RWPE2 (cell line): ENCODE measurements at places on chromosomes 4 and X.

DNA sequence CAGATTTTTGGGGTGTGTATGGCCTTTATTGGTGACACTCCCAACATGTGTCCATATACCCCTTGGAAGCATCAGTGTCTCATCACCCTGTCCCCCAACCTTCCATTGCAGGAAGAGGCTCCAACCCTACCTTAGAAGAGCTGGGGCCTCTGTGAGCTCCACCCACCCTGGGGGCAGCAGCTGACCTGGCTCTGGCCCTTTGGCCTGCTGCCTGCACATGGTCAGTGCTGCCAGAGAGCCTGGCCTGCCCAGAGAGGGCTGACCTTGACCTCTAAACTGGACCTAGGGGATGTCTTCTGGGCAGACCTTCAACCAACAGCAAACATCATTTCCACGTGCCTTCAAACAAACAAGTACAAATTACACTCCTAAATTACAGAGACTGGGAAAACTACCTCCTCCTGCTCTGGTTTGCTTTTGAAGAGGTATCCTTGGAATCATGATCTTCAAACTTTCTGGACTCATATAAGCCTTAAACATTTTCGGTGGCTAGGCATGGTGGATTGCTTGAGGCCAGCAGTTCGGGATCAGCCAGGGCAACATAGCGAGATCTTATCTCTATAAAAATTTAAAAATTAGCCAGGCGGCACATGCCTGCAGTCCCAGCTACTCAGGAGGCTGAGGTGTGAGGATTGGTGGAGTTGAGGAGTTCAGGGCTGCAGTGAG is 27.3 kb upstream of the KIAA0232 start:
- no peak for DNase-seq
- H3K4me3 ChIP-seq = no peak overlapping the region
- H3K4me1 ChIP-seq = peaks cover 7% of the 10 kb centered on the region
- no peaks in the 10 kb centered on the region for H3K27me3 ChIP-seq
- H3K36me3 ChIP-seq = no peaks in the 10 kb centered on the region

DNA sequence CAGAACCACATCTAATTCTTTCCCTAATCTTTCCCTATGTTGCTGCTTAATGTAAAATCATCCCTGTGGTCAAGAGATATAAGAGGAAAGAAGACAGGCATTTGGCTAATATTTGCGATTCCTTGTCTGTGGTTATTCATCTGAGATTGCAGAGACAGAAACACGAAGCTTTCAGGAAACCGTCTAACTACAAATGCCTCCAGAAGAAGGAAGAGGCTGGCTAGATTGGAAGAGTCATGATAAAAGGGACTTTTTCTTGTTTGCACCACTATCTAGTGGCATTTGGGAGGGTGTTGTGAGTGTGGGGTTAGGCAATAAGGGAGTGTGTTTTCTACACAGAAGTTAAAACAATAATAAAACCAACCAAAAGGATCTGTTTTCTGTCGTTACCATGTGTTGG is 43.9 kb downstream of the TMEM154 start:
- no peak overlapping the region for H3K27ac ChIP-seq
- no peak for DNase-seq
- H3K36me3 ChIP-seq = peaks cover 97% of the 10 kb centered on the region
- H3K4me1 ChIP-seq = peaks cover 24% of the 10 kb centered on the region
- no peak overlapping the region for H3K4me3 ChIP-seq
- no peaks in the 10 kb centered on the region for H3K27me3 ChIP-seq

DNA sequence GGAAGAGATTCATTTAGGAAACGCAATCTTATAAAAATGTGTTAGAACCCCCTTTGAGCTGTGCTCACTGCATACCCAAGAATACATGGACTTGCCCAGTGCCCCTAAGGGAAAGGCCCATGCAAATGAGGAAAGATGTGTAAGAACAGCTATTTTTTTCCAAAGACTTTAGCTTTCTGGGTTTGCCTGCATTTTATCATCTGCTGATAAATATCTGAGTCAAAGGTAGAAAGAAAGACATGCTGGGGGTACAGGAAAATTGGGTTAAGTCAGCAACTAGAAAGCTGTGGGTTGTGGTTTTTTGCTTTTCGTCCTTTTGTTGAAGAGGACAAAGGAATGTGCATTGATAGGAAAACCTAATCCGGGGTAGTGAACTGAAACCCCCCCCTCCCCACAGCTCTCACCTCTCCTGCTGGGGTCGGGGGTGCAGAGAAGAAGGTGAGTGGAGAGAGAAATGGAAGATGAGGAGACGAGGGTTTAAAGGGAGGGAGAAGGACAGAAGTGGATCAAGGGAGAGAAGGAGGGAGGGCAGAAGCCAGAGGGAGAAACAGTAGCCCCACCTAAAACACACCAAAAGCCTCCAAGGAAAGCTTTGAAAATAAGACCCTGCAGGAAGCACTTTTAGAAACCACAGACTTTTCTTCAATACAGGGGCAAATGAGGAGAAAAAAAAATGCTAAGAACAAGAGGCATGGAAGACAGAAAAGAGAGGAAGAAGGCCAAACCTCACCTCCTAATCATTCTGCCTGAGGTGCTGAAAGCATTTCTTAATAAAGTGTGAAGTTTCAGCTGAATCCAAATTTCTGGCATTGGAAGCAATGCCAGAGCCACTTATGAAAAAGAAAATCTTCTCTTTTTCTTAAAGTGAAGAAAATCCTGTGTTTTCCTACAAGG is 49.3 kb downstream of the KDR start:
- H3K4me1 ChIP-seq = peaks cover 3% of the 10 kb centered on the region
- H3K4me3 ChIP-seq = no peak overlapping the region
- DNase-seq = no peak
- no peaks in the 10 kb centered on the region for H3K27me3 ChIP-seq

- peaks cover 5% of the 10 kb centered on the region for H3K36me3 ChIP-seq
- peak; percentile 81 for DNase-seq
- no peaks in the 10 kb centered on the region for H3K27me3 ChIP-seq
- peaks cover 3% of the 10 kb centered on the region for H3K4me1 ChIP-seq
These were observed 4.3 kb downstream of the BLOC1S4 start for GRCh38 chr4:6720202-6720699.

DNA sequence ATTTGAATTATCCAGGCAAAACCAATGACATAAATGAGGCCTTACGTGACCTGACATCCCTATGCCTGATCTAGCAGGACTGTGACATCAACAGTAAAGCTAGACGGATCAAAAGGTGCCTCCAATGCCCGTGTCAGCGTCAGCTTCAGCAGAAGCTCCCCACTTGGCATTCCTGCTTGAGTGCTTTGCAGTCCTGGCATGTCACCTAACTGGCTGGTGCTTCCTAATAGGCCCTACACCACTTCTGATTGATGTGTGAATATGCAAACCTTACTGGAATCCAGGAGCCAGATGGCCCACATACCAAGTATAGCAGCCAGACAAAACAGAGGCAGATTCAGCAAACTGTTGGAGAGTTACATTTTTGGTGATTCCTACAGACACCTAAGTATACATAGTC is 224.2 kb downstream of the DMD start:
- no peaks in the 10 kb centered on the region for H3K4me1 ChIP-seq
- DNase-seq = no peak
- no peaks in the 10 kb centered on the region for H3K36me3 ChIP-seq
- H3K27me3 ChIP-seq = no peaks in the 10 kb centered on the region
- H3K4me3 ChIP-seq = no peak overlapping the region
- H3K27ac ChIP-seq = no peak overlapping the region

DNA sequence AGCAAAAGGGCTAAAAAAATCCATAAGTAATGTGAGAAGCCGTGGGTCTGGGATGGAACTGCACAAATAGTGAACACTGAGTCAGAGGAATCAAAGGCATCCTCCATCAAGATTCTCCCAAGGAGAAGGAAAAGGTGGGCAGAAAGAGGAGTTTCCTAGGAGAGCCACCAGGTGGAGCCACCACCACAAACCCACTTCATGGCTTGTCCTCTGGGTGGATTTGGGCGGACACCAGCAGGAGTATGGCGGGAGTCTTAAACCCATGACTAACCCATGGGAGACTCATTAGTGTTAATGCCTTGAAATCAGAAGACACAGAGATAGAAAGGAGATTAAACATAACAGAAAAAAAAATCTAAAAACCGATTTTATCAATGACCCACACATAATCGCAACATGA is 147.7 kb downstream of the SH3KBP1 start:
- no peak overlapping the region for H3K4me3 ChIP-seq
- H3K27me3 ChIP-seq = no peaks in the 10 kb centered on the region

GRCh38 chr4:86895692-86896488 is 3.7 kb upstream of the C4orf36 start:
- no peak for DNase-seq
- H3K4me1 ChIP-seq = peaks cover 8% of the 10 kb centered on the region
- H3K36me3 ChIP-seq = no peaks in the 10 kb centered on the region
- no peaks in the 10 kb centered on the region for H3K27me3 ChIP-seq

DNA sequence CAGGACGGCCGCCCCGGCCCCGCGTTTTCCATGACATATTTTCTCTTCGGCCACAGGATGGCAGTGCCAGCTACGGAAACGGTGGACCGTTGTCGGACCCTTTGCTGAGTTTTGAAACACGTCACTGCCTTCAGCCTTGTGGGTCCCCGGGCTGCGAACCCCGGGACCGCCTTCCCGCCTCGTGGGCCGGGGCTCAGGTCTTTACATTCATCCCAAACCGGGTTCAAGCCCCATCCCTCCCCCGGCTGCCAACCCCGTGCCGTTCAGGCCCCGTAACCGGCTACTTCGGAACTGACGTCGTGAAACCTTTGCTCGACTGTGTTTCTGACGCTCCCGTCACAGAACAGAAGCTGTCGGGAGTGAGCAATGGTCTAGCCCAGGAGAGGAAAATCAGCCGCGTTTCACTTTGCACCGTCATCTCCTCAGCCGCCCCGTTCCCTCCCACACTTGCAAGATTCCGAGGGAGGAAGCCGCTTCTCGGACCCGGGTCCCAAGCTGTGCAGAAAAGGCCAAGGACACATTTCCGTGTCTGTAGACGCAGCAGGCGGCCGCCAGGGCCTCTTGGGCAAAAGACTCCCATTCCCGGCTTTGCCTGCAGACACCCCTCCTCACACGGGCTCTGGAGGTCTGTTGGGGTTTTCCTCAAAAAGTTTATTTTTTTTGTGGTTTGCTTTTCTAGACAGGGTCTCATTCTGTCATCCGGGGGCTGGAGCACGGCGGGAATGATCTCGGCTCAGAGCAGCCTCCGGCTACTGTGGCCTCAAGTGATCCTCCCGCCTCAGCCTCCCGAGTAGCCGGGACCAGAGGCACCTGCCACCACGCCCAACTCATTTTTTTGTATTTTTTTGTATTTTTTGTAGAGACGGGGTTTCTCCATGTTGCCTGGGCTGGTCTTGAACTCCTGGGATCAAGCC is 41.4 kb upstream of the PPP2R3B start:
- no peak for DNase-seq
- H3K4me1 ChIP-seq = no peaks in the 10 kb centered on the region
- no peak overlapping the region for H3K4me3 ChIP-seq

- no peaks in the 10 kb centered on the region for H3K36me3 ChIP-seq
- H3K27ac ChIP-seq = no peak overlapping the region
- DNase-seq = no peak
- H3K4me3 ChIP-seq = no peak overlapping the region
- no peaks in the 10 kb centered on the region for H3K27me3 ChIP-seq
- H3K4me1 ChIP-seq = peaks cover 3% of the 10 kb centered on the region
These were observed 65.9 kb downstream of the IQCM start for GRCh38 chr4:149749784-149750183.

DNA sequence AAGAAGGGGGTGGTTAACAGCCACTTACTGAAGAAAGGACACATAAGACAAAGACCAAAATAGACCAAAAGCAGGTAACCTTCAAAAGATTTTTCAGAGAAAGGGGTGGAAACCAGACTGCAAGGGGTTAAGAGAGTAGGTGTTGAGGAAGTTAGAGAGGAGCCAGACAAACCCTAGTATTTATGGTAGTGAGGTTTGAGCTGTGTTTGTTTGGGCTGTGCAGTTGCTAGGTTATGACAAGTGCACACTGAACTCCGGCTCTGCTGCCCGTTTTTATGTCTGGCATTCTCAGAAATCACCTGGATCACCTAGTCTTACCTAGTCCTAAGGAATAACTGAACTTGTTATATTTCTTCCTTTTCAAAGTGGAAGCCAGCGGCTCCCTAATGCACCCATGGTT is 22.9 kb upstream of the G3BP2 start:
- no peaks in the 10 kb centered on the region for H3K27me3 ChIP-seq
- no peak overlapping the region for H3K4me3 ChIP-seq
- H3K27ac ChIP-seq = no peak overlapping the region
- H3K36me3 ChIP-seq = no peaks in the 10 kb centered on the region

DNA sequence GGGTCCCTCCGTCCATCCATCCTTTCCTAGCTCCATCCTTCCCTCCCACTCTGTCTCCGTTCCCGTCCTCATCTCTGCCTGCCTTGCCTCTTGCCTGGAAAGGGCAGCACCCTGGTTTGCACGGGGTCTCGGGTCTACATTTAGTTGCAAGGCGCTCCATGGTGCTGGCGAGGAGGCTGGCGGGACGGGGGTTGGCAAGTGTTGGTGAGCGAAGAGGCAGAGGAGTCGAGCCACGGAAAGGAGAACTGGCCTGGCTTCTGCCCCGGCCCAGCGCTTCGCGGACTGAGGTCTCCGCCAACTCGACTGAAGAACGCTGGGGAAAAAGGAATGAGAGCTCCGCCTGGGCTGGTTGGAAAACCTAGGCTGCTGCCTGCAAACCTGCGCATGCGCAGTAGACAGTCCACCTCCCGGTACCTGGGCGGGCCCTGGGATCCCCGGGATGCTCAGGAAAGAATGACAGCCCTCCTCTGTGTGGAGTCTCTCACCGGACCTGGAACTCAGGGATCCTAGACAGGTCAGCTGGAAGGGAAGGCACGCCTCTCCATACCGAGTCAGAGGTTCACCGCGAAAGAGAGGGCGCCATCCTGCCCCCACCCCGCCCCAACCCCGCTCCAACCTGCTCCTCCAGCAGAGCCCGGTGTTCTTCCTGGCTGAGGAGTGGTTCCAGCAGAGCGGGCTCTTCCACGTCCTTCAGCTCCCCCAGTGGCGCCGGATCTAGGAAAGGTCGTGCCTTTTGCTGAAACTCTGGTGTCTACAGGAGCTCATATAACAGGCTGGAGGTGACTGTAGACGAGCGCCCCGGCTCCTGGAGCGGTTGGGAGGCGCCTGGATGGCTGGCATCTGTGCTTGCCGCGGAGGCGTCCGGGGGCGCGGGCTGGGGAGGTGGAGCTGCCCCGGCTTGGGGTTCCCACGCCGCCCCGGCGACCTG is 6.0 kb downstream of the FRG2 start:
- peaks cover 64% of the 10 kb centered on the region for H3K27me3 ChIP-seq
- H3K27ac ChIP-seq = no peak overlapping the region
- peak overlapping the region; percentile 10 for H3K4me3 ChIP-seq
- DNase-seq = no peak

- H3K4me3 ChIP-seq = no peak overlapping the region
- DNase-seq = no peak
- H3K27me3 ChIP-seq = no peaks in the 10 kb centered on the region
These were observed 100.8 kb upstream of the EOLA2 start for GRCh38 chrX:150038986-150039599.

- no peak overlapping the region for H3K4me3 ChIP-seq
- no peak for DNase-seq
- H3K27ac ChIP-seq = peak overlapping the region; percentile 92
These were observed 189.0 kb upstream of the ANXA10 start for GRCh38 chr4:167903291-167903721.

- H3K4me1 ChIP-seq = no peaks in the 10 kb centered on the region
- DNase-seq = no peak
These were observed 17.0 kb downstream of the XKRX start for GRCh38 chrX:100911731-100912130.

- DNase-seq = no peak
- no peaks in the 10 kb centered on the region for H3K4me1 ChIP-seq
- H3K27me3 ChIP-seq = no peaks in the 10 kb centered on the region
- no peak overlapping the region for H3K4me3 ChIP-seq
- no peak overlapping the region for H3K27ac ChIP-seq
These were observed 71.0 kb downstream of the LAS1L start for GRCh38 chrX:65463550-65463949.

- H3K4me1 ChIP-seq = peaks cover 15% of the 10 kb centered on the region
- H3K4me3 ChIP-seq = no peak overlapping the region
- no peaks in the 10 kb centered on the region for H3K36me3 ChIP-seq
- H3K27me3 ChIP-seq = no peaks in the 10 kb centered on the region
- DNase-seq = no peak
These were observed 100.6 kb downstream of the RTL5 start for GRCh38 chrX:72031118-72031517.
